ENCODE measurements at places on chromosomes 2 and 18. TPM values are rescaled to one million over a fixed set of nuclear protein-coding genes. Genes with fewer than 3 reads are reported as not detected.
A peak's percentile ranks its signal among the peaks of the same experiment; 100 is the strongest.

GRCh38 chr18:13916559-13916958 is 1.2 kb upstream of the MC2R start:
- no peak for DNase-seq

NTSR2 gene
- total RNA-seq = not detected

- DNase-seq = no peak
Measured at GRCh38 chr2:224417361-224417729, 15.4 kb upstream of the FAM124B start.

- DNase-seq = peak; percentile 39
Measured at GRCh38 chr2:71675296-71675695, 221.9 kb downstream of the DYSF start.

FOXD4L1 gene
- 0.92 TPM for total RNA-seq
